ENCODE measurements at places on chromosomes 5 and 9.

DNA sequence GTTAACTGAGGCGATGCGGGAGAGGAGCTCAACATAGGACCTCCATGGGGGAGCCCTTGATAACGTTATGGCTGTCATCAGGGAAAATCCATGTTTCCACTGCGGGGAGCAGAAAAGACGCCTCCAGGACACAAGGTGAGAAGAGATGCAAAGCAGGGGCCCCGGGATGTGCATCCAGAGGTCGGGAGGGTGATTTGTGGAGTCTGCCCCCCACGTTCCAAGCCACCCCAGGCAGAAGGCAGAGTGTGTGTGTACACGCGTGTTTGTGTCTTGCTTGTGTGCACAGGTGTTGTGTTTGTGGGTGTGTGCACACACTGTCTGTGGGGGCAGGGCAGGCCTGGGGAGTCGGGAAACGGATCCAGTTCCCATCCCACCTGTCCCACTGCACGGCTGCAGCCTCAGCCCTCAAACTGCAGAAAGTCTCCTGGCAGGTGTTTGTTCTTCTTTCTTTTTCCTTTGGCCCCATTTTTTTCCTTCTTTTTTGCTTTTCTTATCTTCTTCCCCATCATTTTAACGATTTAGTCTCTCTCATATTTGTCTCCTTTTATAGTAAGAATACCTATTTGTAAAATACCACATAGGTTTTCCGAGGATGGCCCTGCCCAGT lies 17.4 kb upstream of the PLEKHG4B start:
- DNase-seq, result no peak

- DNase-seq, result no peak
These were observed 32.0 kb downstream of the SEMA5A start for GRCh38 chr5:9513827-9514226.

DNA sequence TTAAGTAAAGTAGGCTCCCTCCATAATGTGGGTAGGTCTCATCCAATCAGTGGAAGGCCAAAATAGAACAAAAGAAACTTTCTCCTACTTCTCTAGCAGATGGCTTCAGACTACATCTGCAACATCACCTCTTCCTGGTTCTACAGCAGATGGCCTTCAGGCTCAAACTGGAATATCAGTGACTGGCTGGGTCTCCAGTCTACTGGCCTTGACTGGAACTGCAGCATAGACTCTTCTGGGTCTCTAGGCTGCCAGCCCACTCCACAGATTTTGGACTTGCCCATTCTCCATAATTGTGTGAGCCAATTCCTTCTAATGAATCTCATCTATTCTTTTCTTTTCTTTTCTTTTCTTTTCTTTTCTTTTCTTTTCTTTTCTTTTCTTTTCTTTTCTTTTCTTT lies 64.8 kb downstream of the ACER2 start:
- no peak for DNase-seq

GRCh38 chr5:125668884-125669283 lies 754.3 kb upstream of the GRAMD2B start:
- peak; percentile 2 for DNase-seq

DNA sequence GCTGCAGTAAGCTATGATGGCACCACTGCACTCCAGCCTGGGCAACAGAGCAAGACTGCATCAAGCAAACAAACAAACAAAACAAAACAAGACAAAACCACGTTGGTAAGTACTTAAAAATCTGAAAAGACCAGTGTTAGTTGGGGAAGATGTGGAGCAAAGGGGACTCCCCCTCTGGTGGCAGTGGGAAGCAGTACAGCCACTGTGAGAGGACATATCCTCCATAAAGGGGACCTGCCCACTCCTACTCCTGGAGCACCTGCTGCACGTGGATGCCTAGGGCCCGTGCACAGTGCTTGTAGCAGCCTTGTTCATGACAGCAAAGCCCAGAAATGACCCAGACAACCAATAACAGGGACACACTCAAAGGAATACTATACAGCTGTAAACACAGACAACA lies 17.0 kb upstream of the IPPK start:
- DNase-seq, result no peak

DNA sequence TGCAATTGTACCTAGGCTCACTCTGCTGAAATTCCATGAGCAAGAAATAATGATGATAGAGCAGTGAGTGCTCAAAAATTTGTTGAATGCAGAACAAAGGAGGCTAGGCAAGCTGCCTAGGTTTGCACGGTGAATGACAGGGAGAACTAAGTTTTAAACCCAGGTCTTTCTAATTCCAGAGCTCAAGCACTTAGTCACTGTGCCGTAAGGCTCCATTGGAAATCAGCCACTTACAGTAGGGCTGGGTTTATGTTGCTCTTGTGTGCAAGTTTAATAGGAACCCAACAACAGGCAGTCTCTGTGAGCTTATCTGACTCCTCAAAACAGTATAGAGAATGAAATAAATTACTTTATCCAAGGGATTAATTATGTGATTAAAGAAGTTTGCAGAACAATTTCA lies 147.0 kb downstream of the CSNK1G3 start:
- no peak for DNase-seq

DNA sequence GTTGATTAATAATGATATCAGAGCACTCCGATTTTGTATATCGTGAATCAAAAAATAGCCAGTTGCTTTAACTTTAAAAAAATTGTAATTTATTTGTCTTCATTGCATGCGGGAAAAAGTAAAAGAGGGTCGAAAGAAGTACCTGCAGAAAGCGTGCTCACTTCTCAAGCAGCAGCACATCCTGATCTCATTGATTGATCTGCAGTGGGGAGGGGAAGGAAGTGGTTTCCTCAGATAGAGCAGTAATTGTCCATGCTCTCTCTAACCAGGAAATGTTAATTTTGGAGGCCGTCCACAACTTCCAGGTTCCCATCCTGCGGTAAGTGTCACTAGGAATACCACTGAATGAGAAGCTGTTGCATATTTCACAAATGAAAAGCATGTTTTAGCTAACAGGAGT lies 63.2 kb downstream of the SYK start:
- no peak for DNase-seq

Measured in thymus (tissue), 14 donors.